Fibroblast of pulmonary artery (primary cell): ENCODE measurements at places on chromosomes 7 and 10.

DNA sequence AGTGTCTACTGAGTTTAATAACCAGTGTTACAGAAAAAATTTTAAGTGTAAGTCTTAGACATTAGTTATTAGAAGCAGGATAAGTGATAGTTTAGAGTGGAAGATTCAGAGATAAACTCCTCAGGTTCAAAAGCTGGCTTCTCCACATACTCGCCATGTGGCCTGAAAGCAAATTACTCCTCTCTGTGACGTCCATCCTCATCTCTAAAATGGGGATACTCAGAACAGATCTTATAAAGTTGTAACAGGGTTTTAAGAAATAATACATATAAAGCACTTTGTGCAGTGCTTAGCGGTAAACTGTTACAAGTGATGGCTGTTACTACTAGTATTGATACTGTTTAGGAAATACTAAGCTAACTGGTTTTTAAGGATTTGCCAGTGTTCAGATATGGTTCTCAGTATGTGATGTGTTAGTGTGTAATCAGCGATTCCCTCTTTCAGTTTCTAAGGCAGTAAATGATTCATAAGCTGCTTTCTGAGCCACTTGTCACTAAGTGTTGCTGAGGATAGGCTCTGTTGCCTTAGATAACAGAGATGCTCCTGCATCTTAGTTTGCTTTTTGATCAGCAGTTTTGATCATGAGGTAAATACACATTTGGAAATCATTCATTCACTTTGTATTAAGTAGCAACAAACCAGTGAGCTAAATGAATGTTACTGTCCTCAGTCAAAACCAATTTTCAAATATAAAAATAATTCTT, 58.7 kb downstream of the CYP51A1 start:
- no peak for DNase-seq

DNA sequence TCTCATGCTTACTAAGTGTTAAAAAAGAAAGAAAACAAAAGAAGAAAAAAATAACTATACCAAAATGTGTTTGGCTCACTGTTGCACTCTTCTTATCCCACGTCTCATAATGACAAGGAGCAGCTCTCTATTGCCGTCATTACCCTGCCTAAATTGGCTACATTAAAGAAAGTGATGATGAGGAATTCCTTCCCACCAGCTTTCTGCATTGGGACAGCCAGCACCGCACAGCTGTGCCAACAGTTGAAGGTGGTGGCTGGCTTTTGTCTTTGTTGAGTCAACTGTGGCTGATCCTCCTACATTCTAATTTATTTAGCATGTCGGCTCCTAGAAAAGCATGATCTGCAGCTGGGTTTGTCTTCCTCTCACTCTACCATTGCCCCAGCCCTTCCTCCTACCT, 751.8 kb downstream of the KCNMA1 start:
- no peak for DNase-seq

DNA sequence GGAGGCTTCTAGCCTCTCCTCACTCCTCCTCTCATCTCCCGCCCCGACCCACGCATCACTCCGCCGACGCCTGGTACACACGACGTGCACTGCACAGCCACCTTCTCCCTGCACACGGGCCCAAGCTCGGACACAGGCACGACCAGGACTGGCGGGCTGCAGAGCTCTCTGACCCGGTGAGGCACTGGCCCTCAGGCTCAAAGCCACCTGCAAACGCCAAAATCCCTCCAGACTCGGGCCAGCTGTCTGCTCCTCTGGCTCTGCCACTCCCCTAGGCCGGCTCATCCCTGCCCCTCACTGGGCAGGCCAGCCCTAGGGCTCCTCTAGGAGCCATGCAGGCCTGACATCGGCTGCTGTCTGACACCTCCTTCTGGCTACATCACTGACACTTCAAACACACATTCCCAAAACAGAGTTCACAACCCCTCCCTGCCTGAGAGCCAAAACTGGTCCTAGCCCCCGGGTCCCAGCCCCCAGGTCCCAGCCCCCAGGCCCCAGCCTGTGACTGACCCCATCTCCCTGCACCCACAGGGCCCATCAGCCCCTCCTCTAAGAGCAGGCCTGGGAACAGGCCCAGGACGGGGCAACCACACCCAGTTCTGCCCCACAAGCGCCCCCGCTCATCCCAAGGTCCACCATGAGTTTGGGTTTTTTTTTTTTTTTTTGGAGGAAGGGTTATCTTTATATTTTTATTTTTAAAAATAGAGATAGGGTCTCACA, 35.1 kb downstream of the MAD1L1 start:
- no peak for DNase-seq

DNA sequence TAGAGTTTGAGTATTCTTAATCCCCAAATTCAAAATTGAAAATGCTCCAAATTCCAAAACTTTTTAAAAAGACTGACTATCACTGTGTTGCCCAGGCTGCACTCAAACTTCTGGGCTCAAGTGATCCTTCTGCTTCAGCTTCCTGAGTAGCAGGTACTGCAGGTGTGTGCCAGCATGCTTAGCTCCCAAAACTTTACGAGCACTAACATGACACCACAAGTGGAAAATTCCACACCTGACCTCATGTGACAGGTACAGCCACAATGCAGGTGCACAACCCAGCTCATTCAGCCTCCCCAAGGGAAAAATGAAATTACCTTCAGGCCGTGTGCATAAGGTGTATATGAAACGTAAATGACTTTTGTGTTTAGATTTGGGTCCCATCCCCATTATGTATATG, 16.5 kb downstream of the CDC123 start:
- DNase-seq, result no peak

- no peak for DNase-seq
Measured at GRCh38 chr10:63527401-63527800, 6.2 kb downstream of the REEP3 start.

- no peak for DNase-seq
Measured at GRCh38 chr7:158372400-158373342, 215.0 kb downstream of the PTPRN2 start.

DNA sequence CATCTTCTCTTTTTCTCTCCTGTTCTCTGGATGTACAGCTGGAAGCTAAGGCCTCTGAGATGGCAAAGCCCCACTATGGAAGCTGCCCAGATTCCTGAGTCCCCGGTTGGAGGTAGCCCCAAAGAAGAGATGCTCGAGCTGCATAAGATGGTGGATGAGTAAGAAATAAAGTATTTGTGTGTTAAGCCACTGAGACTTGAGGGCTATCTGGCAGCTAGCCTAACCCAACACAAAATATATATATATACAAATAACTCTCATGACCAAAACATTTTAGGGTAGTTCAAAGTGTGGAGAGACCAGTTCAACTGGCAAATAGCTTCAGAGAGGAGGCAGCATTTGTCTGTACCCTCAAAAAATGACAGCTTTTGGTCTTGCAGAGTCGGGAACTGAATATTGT, 72.4 kb upstream of the PDE1C start:
- peak; percentile 20 for DNase-seq

GRCh38 chr10:22657566-22658225, 56.7 kb downstream of the PIP4K2A start:
- peak; percentile 68 for DNase-seq

DNA sequence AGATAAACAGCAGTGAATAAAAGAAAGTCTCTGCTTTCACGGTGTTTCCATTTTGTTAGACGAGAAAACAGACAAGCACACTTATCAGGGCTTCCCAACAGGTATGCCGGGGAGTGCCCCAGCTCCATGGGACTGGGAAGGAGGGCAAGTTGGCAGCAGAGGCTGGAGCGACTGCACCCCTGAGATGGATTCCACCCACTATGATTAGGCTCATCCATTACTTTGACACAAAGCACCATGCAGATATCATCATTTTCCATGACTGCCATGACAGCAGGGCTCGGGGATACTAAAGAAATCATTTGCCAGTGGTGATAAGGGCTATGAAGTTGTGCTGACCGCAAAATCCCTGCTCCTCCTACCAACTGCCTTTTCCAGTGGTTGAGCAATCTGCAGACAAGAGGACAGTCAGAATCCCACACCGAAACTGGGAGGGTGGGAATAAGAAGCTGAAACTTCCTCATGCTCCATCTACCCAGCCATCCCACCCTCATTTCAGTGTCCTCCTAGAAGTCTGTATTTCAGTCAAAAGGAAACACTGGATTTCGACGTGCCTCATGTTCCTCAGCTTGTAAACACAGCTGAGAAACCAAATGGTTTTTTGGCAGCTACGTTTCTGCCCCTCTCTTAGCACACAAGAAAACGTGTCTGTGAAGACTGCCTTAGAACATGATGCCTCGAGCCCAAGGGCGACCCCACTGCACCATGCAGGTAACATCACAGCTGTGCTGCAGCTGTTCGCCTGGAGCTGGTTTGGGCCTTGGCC, 15.5 kb downstream of the CREB3L2 start:
- peak; percentile 92 for DNase-seq

GRCh38 chr10:132341017-132341416, 9.0 kb downstream of the LRRC27 start:
- no peak for DNase-seq

DNA sequence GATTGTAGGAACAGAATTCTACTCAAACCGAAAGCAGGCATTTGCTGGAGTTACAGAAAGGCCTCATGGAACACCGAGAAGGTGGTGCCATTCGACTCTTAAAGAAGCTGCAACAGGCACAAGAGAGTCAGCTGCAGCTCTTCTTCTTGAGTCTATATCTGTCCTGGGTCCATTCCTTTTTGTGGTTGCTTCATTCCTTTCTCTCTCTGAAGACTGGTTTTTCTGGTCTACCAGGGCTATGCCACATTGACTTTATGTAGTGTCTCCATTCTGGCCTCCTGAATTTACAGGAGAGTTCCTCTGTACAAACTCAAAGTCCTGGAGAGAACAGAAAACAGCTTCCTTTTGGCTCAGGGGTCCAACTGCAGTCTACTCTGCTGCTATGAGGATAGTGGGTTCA, 132.8 kb downstream of the CFTR start:
- DNase-seq, result no peak

- peak; percentile 23 for DNase-seq
Measured at GRCh38 chr7:44094883-44095592, 9.1 kb upstream of the AEBP1 start.

DNA sequence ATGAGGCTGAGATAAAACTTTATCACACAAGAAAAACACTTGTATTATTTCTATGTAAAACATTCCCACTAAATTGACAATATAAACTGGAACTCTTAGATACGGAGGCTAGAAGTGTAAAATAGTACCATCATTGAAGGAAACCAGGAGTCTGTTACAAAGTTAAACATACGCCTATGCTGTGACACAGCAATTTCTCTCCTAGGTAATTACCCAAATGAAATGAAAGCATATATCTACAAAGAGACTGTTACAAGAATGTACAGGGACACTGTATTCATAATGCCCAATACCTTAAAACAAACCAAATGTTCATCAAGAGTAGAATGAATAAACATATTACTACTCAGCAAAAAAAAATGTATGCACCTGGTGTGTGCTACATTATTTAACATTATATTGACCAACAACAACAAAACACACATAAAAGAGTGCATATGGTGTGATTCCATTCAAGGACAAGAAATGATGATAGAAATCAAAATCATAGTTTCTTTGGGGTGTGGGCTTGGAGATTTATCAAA, 33.2 kb upstream of the ELAPOR2 start:
- DNase-seq, result no peak

DNA sequence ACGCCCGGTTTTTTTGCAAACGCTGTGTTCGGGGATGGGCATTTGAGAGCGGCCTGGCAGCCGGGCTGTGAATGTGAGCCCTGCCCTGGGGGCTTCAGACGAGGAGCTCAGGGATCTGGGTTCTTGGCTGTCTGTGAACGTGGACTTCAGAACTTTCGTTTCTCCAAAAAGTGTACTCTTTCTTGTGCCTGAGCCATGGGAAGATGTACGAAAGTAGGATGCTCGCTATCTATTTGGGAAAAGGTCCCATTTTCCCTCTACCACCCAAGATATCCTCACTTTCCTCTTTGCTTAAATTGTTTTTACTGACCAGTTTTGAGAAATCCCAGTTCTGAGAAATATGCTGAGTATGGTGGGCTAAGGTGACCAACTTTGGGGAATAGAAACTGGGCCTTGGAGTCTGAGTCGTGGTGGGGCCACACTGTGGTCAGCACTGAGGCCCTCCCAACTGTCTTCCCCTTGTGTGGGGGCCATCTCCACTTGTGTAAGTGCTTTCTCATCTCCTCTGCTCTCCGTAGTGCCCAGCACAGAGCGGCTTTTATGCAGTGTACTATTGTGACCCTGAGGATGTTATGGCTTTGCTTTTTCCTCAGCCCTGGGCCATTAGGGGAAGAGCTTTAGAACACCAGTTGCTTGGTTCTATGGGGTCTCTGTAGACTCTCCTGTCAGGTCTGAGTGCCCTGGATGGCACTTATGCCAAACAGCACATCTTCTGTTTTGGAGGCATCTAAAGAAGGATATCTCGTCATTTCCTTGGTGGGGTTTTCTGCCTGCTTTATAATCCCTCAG, 918 bp downstream of the DBNL start:
- no peak for DNase-seq

DNA sequence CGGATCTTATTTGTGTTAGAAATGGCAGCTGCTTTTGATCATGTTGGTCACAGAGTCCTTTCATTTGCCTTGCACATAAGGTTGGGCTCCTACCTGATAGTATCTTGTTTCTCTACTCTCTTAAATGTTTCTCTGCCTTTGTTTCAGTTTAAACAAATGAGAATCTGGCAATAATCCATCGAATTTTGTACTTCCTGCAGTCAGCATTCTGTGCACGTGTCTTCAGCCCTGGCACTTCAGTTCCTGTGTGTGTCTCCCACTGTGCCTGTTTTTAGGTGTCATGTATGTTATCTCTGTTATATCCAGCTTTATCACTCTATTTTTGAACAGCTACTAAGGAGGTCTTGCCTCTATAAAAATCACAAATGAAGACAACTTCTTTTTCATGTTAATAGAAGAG, 28.4 kb upstream of the PTER start:
- DNase-seq, result no peak

GRCh38 chr10:96211764-96212163, 59.6 kb downstream of the BLNK start:
- DNase-seq, result no peak

DNA sequence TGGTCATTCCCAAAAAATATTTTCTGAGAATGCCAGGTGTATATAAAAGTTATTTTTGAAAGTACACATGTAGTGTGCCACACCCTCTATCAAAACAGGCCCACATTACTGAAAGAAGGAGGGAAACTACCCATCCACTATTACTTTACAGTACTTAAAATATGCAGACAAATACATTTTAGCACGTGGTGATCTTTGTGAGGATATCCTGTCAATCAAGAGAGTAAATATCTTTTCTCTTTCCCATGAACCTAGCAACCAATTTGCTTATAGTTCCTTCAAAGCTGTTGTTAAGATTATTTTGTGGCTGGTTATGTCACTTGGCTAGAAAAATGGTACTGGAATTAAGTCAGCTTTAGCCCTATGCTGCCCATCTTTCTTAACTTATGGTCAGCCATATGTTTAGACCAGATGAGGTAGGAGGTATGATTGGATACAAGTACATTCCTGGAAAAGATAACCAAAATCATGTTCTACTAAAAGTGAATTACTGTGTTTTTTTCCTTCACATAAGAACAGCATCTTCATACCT, 70.1 kb downstream of the AUTS2 start:
- DNase-seq, result no peak

- no peak for DNase-seq
Measured at GRCh38 chr10:31721096-31721495, 207.5 kb downstream of the ARHGAP12 start.

- no peak for DNase-seq
Measured at GRCh38 chr10:111872591-111872990, 311.0 kb downstream of the GPAM start.
